ENCODE measurements at places on chromosomes 2 and 18.

DNA sequence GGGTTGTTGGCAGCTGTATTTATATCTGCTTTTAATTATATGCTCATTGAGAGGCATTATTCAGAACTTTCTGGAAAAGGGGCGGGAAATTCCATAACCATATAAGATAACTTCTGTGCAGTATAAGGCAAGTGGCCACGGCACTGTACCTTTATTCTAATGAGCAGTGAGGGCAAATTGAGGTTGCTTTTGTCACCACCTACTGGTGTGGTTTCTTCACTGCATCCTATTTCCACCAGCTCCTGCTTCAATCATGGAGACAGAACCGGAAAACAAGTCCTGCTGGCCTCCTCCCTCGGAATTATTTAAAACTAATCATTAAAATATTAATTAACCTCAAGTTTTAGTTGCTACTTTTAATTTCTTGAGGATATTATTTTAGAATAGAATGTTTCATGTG is 759.4 kb downstream of the CBLN2 start:
- no peak for DNase-seq

DNA sequence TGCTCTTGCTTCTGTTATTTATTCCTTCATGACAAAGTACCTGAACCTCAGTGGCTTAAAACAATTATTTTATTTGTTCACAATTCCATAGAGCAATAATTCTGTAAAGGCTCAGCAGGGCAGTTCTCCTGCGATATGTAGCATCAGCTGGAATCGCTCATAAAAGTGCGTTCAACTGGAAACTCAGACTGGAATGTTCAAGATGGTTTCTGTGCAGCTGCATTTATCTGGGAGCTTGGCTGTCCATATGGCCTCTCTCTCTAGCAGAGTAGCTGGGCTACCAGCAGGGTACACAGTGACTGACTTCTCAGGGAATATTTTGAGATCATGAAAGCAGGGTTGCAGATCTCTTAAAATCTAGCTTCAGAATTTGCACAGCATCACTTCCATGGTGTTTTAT is 13.5 kb downstream of the CCDC121 start:
- DNase-seq = no peak

GRCh38 chr2:225100856-225101294 is 58.6 kb upstream of the DOCK10 start:
- DNase-seq = no peak

- DNase-seq = no peak
Observed at GRCh38 chr2:112887964-112888749, 22.8 kb upstream of the IL37 start.

GRCh38 chr2:176583607-176584006 is 314.4 kb downstream of the MTX2 start:
- no peak for DNase-seq

- DNase-seq = no peak
Observed at GRCh38 chr2:53209679-53210458, 557.7 kb upstream of the CHAC2 start.

DNA sequence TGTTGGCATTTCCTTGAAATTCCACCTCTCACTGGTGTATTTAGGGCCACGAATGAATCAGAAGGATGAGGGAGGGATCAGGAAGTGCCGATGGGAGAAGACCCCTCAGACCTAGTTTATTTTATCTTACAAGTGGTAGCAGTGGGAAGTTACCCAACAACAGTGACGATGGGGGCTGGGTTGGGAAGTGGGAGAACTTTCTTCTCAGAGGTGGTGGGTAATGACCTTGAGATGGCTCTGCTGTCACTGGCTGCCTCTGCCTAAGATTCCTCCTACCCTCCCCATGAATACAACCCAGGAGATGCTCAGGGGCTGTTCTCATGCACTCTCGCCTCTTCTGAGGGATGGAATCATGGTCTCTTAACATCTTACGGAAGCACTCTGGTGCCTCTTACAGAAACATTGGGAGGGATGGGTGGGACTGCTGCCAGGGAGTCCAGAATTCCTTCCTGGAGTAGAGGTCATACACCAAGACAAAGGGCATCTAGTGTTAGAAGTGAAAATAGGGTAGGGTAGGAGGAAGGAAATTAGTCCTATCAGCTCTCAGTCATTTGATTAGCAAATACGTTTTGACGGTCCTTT is 58.5 kb upstream of the TXNDC2 start:
- no peak for DNase-seq

- DNase-seq = no peak
Observed at GRCh38 chr2:215979620-215980019, 33.7 kb downstream of the MREG start.

DNA sequence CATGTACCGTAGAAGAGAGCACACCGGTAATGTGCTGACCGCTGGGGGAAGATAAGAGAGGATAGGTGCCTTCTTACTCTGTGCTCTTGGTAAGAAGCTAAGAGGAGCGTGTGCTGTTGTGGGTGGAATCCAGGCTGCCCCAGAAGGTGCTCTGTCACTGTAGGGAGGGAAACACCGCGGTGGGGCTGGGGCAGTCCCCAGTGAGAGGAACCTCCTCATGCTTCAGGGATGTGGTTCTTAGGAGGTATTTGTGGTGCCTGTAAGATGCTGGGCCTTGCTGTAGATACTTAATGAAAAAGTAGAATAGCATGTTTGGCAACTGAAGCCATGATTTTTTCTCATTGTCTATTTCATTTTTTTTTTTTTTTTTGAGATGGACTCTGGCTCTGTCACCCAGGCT is 1.1 kb downstream of the COLEC11 start:
- no peak for DNase-seq

GRCh38 chr2:32119161-32119560 is 46.5 kb upstream of the SLC30A6 start:
- DNase-seq = no peak

DNA sequence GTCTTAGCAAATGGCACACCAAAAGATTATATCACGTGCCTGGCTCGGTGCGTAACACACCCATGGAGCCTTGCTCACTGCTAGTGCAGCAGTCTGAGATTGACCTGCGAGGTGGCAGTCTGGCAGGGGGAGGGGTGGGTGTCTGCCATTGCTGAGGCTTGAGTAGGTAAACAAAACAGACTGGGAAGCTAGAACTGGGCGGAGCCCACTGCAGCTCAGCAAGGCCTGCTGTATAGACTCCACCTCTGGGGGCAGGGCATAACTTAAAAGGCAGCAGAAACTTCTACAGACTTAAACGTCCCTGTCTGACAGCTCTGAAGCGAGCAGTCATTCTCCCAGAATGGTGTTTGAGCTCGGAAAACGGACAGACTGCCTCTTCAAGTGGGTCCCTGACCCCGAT is 55.9 kb upstream of the FSHR start:
- DNase-seq = no peak

DNA sequence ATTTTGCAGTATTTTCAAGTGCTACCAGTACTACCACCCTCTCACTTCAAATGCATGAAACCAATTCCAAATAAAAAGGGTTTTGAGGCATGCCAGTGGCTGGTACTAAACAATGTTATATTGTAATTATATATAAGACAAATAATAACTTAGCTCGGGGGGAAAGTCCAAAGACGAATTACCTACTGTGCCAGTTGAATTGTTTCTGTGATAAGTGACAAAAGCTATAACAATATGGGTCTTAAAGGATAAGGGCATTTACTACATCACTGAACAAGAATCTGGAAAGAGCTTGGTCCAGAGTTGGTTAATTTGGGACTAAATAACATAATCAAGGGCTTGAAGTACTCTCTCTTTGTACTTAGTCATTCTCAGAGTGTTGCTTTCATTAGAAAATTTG is 404.7 kb upstream of the CHAC2 start:
- DNase-seq = no peak

- no peak for DNase-seq
Observed at GRCh38 chr2:237513693-237514092, 26.6 kb downstream of the MLPH start.

DNA sequence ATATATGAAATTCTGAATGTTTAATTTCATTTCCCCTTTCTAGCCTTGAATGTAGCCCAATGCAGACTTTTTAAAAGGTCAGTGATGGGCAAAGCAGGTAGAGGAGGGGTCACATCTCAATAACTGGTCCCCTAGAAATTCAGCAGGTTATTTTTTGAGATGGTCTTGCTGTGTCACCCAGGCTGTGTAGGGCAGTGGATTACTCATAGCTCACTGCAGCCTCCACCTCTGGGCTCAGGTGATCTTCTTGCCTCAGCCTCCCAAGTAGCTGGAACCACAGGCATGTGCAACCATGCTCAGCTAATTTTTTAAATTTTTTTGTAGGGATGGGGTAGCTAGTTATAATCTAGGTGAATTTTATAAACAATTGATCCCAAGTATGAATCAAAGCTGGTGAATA is 8.8 kb downstream of the IAH1 start:
- DNase-seq = no peak

DNA sequence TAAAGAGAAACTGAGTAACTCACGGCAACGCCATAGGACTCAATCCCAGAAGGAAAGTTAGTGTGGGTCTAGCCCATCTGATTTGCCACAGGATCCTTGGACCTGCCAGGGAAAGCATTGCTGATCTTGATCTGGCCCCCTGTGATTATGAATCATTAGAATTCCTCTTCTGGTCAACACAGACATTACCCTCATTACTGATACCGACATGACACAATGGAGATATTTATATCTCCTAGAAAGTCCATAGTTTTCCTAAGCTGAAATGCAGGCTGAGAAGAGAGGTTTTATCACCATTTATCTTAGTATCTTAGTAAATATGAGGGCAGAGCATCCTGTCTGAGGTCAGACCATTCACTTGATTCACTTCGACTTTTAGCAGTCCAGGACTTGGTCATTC is 75.5 kb upstream of the CCDC68 start:
- DNase-seq = no peak

GRCh38 chr2:160458718-160459453 is 34.7 kb downstream of the RBMS1 start:
- DNase-seq = no peak

DNA sequence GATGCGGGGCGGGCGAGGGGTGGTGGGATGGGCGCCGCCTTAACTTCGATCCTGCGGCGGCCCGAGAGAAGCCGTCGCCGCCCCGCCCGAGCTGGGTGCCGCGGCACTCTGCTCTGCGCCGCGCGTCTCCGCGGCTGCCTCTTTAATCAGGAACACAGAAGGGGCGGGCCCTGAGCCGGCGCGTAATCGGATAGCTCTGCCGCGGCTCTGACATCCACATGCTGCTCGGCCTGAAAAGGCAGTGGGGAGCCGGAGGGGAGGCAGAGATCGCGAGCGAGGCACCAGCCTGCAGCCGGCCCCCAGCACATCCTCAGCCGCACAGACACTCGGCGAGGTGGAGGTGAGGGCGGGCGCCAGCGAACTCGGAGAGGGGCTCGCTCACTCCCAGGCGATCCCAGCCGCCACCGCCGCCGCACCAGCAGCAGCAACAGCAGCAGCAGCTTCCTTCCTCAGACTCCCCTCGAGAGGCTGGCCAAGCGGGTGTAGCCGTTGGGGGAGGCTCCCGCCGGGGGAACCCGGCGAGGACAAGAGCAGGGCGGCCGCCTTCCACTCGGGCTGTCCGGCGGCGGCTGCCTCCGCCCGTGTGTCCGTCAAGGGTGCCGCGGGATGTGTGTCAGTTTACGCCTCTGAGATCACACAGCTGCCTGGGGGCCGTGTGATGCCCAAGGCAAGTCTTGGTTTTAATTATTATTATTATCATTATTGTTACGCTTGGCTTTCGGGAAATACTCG is at the start of gene NRP2:
Gene NRP2, plus strand, starts transcription at position 263 of the 732 bp plus-strand sequence. CDS start 790 bp downstream, outside the sequence.
- DNase-seq = peak; percentile 81

DNA sequence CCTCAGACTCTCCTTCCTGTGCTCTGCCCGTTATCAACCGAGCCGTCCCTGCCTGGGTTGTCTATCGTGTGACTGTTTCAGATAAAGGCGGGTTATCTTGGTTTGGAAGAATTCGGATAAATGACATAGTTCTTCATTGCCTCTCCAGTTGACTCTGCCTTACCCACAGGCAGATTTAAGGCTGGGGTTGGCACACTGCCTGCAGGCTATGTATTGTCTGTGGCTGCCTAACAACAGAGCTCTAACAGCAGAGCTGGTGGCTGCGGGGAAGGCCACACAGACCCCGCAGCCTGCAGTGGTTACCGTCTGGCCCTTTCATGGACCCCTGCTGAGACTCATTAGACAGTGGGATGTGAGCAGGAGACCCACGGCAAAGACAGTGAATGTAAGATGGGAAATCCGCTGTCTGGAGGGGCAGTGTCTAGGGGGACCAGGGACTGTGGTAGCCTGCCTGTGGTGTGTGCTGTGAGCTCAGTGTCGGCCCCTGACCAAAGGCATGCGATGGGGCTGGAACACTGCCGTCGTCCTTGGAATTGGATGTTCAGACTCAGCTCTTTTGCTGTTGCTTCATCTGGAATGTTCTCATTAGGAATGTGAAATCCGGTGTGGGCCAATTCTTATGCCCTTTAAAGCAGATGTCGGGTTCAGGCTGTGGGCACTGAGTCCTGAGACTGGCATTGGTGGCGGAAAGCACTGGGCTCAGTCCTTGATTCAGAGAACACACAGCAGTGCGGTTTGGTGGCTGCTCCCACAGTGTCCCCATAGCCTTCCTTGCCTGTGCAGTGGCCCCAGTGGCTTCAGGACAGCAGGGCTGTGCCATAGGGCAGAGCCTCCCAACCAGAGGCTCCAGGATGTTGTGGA is 44.5 kb downstream of the SH3RF3 start:
- peak; percentile 64 for DNase-seq

GRCh38 chr18:44258576-44258975 is 422.1 kb upstream of the SETBP1 start:
- peak; percentile 20 for DNase-seq

- no peak for DNase-seq
Observed at GRCh38 chr18:67864677-67865340, 348.3 kb upstream of the DSEL start.

DNA sequence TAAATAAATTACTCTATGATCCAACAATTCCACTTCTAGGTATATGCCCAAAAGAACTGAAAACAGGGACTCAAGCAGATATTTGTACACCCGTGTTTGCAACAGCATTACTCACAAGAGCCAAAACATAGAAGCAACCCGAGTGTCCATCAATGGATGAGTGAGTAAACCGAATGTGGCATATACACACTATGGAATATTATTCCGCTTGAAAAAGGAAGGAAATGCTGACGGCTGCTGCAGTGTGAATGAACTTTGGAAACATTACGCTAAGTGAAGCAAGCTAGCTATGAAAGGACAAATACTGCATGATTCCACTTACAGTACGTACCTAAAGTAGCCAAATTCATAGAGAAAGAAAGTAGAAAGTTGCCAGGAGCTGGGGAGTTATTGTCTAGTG is 32.2 kb downstream of the MREG start:
- no peak for DNase-seq

- no peak for DNase-seq
Observed at GRCh38 chr2:203720915-203721672, 14.7 kb downstream of the CD28 start.

- no peak for DNase-seq
Observed at GRCh38 chr2:161357097-161357496, 48.9 kb downstream of the PSMD14 start.

DNA sequence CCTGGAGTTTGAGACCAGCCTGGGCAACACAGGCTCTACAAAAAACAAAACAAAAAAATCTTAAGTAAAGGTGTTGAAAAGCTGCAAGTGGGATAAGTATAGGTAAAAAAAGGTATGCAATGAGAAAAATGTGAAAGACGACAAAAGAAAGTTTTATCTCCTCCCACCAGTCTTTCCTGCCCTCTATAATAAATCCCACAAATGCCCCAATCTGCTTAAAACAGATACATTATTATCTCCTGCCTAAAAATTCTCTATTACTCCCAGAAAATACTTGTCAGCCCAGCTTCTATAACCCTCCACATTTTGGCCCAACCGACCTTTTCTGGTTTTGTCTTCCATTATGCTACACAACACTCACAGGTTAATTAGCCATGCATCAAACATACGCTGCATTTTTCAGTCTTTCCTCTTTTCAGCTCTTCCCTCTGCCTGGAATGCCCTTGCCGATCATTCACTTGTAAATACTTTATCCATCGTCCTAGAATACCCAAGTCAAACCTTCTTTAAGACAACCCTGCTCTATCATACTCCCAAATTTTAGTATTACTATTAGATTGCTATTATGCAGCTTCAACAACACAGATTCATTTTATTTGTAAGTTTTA is 10.8 kb downstream of the ASXL2 start:
- no peak for DNase-seq
